ENCODE measurements at places on chromosomes 1 and 21.

DNA sequence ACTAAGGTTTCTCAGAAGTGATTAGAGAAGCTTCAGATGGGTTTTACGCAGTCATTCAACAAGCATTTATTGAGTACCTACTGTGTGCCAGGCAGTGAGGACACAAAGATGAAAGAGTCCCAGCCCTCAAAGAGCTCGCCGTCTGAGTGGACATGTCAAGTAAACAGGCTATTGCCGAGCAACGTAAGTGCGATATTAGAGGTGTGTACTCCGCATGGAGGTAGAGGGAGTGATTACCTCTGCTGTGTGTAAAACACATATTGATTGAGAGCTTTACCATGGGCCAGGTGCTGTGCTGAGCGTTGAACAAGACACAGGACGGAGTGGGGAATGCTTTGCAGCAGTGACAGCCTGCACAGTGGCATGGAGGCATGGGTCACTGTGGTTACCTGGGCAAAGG, 49.5 kb upstream of the GPR37L1 start:
- DNase-seq, result no peak

GRCh38 chr1:154940213-154940560, 3.7 kb upstream of the PMVK start:
- DNase-seq, result no peak

DNA sequence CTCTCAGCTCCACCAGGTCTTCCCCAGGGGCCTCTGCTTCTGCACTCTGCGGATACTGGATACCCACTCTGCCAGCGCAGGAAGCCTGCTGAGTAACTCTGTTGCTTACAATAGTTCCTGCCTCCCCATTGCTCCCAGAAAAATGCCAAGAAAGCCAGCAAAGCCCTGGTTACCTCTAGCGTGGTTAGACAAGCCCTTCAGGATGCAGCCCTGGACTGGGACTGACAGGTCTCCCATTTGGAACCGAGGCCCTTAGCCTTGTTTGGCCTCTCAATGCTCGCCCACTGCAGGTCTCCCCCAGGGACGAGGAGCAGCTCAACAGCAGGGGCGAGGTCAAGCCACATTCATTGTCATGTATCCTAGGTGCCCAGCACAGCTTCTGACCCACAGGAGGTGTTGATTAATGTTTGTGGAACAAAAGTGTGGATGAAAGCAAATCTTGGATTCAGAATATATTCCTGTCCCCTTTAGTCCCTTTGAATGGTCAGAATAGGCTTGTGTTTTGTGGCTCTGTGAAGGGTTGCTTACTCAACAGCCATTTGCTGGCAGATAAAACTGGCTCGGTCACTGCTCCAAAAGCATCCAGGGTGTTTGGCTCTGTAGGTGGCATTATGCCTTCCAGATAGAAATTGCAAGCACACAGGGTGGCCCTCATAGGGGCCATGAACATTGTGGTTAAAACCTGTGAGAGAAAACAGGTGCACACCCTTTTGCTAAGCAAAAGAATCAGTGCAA, 58.9 kb downstream of the C1orf198 start:
- DNase-seq, result no peak

GRCh38 chr1:231124746-231125145, 37.1 kb upstream of the TRIM67 start:
- no peak for DNase-seq

DNA sequence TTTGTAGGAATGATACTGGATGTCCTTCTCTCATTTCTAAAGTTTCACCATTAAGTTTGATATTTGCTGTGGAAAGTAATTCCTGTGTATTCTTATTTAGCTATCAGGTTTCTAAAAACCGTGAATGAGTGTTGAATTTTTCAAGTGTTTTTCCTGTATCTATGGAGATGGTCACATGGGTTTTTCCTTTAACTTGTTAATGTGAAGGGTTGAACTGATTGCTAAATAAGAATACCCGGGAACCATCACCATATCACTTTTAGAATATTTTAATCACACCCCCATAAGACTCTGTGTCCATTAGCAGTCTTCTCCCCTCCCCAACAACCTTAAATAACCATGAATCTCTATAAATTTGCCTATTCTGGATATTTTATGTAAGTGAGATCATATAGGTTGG, 16.5 kb upstream of the ASAP3 start:
- no peak for DNase-seq

DNA sequence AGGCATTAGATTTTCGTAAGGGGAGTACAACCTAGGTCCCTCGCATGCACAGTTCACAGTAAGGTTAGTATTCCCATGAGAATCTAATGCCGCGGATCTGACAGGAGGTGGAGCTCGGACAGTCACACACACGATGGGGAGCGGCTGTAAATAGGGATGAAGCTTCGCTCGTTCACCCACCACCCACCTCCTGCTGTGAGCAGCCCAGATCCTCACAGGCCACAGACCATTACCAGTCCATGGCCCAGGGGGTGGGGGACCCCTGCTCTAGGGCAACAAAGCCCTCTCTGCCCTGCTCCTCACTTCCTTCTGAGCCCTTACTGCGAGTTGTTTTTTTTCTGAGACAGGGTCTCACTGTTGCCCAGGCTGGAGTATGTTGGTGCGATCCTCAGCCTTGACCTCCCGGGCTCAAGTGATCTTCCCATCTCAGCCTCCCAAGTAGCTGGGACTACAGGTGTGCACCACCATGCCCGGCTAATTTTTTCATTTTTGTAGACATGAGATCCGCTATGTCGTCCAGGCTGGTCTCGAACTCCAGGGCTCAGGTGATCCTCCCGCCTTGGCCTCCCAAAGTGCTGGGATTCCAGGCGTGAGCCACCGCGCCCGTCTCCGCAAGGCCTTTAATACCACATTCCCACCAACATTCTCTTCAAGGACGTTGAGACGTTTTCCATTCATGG, 21.3 kb downstream of the TRPM2 start:
- no peak for DNase-seq

- DNase-seq, result no peak
Measured at GRCh38 chr1:78619032-78619431, 1.2 kb upstream of the IFI44L start.

GRCh38 chr1:85566890-85567289, 13.7 kb upstream of the CCN1 start:
- no peak for DNase-seq

DNA sequence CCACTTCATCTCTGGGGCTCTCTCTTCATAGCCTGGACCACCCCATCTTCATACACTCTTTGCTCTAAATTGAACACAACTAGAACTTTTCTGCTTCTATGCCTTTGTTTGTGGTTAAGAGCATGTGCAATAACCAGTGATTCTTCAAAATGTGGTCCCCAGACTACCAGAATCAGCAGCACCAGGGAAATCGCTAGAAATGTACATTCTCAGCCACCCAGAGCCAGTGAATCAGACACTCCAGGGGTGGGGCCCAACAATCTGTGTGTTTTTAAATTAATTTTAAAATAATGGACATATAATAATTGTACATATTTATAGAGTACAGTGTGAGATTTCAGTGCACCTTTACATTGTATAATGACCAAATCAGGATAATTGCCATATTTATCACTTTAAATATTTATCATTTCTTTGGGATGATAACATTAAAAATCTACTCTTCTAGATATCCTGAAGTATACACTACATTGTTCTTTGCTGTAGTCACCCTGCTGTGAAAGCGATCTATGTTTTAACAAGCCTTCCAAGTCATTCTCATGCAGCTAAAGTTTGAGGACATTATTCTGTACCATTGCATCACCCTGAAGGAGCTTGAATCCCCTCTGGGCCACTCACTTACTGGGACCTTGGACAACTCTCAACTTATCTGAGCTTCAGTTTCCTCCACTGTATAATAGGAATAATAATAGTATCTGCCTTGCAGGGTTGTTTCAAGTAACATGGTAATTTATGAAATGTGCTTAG, 10.8 kb downstream of the GRHL3 start:
- DNase-seq, result no peak

Measured in stimulated activated CD4-positive, alpha-beta T cell treated with anti-CD3 and anti-CD28 coated beads, TNF-alpha, amount 100 ng/mL, for 24 hours (primary cell).